ENCODE measurements at places on chromosomes 6 and 20. TPM values are rescaled to one million over a fixed set of nuclear protein-coding genes. Genes with fewer than 3 reads are reported as not detected.

Gene KCNK5
- polyA plus RNA-seq, result not detected

Gene RAB32
- polyA plus RNA-seq, result 0.17 TPM

Gene BEND3
- polyA plus RNA-seq, result 1.3 TPM

Gene SCUBE3
- polyA plus RNA-seq, result not detected

Gene TEAD3
- not detected for polyA plus RNA-seq

Gene FAM83C
- not detected for polyA plus RNA-seq

Gene EEF1A2
- polyA plus RNA-seq, result 2.4 TPM

Gene ID4
- not detected for polyA plus RNA-seq

Gene KIFC1
- 1.0 TPM for polyA plus RNA-seq

Gene RAET1L
- not detected for polyA plus RNA-seq

Gene PRR18
- not detected for polyA plus RNA-seq

Gene C6orf15
- not detected for polyA plus RNA-seq

Gene NINL
- polyA plus RNA-seq, result 2.0 TPM

Gene BPIFA1
- polyA plus RNA-seq, result not detected

Gene DUSP15
- polyA plus RNA-seq, result 0.78 TPM

Gene CFAP61
- polyA plus RNA-seq, result not detected

Gene PLN
- polyA plus RNA-seq, result not detected

Gene TPD52L2
- 39.9 TPM for polyA plus RNA-seq

Gene EFCAB8
- polyA plus RNA-seq, result 0.65 TPM

Gene SLC24A3
- not detected for polyA plus RNA-seq

Gene TDRD6
- polyA plus RNA-seq, result 0.01 TPM

Gene CBLN4
- not detected for polyA plus RNA-seq

Gene SNTA1
- polyA plus RNA-seq, result 7.0 TPM

Gene HSPA12B
- not detected for polyA plus RNA-seq

Gene SNX5
- polyA plus RNA-seq, result 97.8 TPM

Gene LAMA4
- polyA plus RNA-seq, result not detected

Gene NNAT
- polyA plus RNA-seq, result not detected

Gene SNAP25
- polyA plus RNA-seq, result not detected

Gene PACRG
- polyA plus RNA-seq, result not detected

Gene SLC25A27
- 0.81 TPM for polyA plus RNA-seq

Gene OOEP
- 0.70 TPM for polyA plus RNA-seq

Gene SLC4A11
- 0.85 TPM for polyA plus RNA-seq

Gene IL17F
- not detected for polyA plus RNA-seq

Gene SLC2A10
- polyA plus RNA-seq, result not detected

Gene SIRPD
- polyA plus RNA-seq, result not detected

Gene IP6K3
- polyA plus RNA-seq, result not detected

Gene RSPO4
- 0.07 TPM for polyA plus RNA-seq

Gene PI3
- polyA plus RNA-seq, result not detected

Gene CST4
- polyA plus RNA-seq, result not detected

Gene SLC44A4
- polyA plus RNA-seq, result not detected

Gene SGK2
- 1.4 TPM for polyA plus RNA-seq
